ENCODE measurements at places on chromosomes 7 and 10. TPM values are rescaled to one million over a fixed set of nuclear protein-coding genes. Genes with fewer than 3 reads are reported as not detected.

Gene ZNF487
- 18.5 TPM for total RNA-seq

Gene COL1A2
- total RNA-seq, result 71.2 TPM

- DNase-seq, result no peak
These were observed 277.0 kb downstream of the GFRA1 start for GRCh38 chr10:115996031-115996430.

DNA sequence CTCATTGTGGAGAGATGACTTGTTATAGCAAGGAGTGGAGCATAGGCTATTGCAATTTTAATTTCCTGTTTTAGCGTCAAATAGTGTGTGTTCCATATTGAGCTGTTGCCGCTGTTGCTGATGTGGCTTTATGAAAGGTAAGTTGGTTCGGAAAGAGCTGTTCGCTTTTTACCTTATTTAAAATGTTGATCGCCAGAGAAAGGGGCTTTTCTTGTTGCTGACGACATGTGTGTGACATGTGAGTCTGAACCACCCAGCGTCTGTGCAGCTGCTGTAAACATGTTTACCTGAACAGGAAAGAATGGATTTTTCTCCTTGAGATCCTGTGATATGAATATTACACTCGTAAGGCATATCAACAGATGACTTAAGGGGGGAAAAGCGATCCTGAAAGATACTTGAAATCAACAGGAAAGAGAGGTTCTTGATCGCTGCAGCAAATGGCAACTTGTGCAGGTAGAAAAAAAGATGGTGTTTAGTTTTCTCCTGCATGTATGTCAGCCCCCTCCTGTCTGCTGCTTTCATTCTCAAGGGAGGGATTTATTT lies 2.5 kb downstream of the ZEB1 start:
- DNase-seq, result no peak

Gene FOXP2
- 46.5 TPM for total RNA-seq

GRCh38 chr7:128139406-128139805 lies 101.7 kb upstream of the LEP start:
- no peak for DNase-seq

DNA sequence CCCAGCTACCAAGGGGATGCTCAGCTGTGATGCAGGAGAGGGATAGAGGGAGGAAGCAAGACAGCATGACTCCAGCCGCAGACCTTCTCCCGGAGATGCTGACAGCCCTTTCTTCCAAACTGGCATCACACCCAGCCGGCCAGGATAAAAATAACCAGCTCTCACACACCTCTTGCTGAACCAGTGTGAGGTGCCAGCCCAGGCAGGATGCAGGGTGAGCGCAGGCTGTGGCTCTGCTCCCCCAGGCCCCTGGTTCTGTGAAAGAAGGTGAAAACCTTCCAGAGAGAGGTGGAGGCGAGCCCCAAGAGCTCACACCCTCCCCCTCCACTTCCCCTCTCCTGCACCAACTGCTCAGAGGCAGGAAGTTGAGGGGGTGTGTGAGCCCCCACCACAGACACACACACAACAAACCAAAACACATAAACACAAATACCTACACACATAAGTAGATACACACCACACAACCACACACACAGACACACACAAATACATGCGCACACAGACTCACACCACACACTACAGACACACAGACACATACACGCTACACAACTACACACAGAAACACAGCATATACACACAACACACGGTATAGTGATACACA lies 4.0 kb downstream of the GPR15LG start:
- DNase-seq, result no peak

Gene TMEM176B
- total RNA-seq, result 36.0 TPM

GRCh38 chr10:114359953-114360345 lies 44.4 kb downstream of the AFAP1L2 start:
- DNase-seq, result no peak

DNA sequence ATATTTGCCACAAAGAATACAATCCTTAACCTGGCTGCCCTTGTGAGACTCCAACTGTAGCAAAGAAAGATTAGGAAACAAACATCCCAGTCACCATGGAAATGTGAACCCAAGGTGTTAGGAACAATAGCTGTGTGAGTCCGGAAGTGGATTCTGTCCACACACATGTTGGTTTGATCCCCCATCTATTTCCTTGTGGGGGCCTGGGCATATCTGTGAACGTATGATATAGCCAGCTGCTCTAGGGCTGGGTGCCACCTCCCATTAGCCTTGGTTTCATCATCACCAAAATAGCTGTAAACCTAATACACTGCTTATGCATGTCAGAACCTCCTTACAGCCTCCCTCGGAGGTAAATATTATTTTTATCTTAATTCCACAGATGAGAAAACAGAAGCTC lies 26.4 kb downstream of the GRK5 start:
- no peak for DNase-seq

- no peak for DNase-seq
These were observed 35.9 kb upstream of the SEMA3A start for GRCh38 chr7:84230491-84230890.
